ENCODE measurements at places on chromosomes 13 and 19.

GRCh38 chr13:43357564-43357963 is 334.2 kb downstream of the DNAJC15 start:
- no peak for DNase-seq

- DNase-seq = no peak
Measured at GRCh38 chr19:50551715-50552187, 16.5 kb downstream of the LRRC4B start.

DNA sequence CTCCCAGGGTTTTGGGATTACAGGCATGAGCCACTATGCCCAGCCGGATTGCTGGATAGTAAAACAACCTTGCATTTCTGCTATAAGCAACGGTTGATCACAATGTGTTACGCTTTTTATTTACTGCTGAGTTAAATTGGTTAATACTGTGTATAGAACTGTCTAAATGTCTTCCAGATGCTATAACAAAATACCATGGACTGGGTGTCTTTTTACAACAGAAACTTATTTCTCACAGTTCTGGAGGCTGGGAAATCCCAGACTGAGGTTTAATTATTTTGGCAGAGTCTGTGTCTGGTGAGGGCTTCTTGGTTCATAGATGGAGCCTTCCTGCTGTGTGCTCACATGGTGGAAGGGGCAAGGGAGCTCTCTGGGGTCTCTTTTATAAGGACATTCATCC is 65.5 kb downstream of the ING1 start:
- no peak for DNase-seq

GRCh38 chr13:109548374-109548773 is 238.0 kb downstream of the IRS2 start:
- DNase-seq = no peak

GRCh38 chr19:40217934-40218890 is at the start of gene TTC9B:
Gene TTC9B, minus strand, starts transcription at chr19:40218384. Its CDS starts 3 bp downstream, at chr19:40218381.
- no peak for DNase-seq

GRCh38 chr19:21908066-21908465 is 72.1 kb upstream of the ZNF43 start:
- DNase-seq = no peak

DNA sequence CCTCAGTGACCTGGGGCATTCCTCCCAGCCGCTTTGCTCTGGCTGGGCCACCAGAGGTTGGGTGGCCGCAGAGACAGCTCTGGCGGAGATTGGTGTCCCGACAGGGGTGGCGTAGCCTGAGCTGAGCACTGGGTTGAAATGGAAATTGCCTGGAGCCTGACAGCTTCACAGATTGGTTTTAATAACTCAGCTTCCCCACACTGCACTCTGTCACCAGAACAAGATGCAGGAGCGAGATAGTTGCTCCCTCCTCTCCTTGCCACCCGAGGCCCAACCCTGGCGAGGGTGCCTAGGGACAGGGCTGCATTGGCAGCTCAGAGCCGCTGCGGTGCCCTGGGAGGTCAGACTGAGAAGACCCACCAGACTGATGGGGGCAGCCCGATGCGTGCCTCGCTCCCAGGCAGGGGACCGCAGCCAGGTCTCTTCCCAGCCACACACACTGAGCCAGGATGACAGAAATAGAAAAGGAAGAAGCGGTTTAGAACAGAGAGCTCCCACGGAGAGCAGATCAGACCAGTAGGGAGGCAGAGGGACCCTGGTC is 84.1 kb downstream of the KDM4B start:
- no peak for DNase-seq

DNA sequence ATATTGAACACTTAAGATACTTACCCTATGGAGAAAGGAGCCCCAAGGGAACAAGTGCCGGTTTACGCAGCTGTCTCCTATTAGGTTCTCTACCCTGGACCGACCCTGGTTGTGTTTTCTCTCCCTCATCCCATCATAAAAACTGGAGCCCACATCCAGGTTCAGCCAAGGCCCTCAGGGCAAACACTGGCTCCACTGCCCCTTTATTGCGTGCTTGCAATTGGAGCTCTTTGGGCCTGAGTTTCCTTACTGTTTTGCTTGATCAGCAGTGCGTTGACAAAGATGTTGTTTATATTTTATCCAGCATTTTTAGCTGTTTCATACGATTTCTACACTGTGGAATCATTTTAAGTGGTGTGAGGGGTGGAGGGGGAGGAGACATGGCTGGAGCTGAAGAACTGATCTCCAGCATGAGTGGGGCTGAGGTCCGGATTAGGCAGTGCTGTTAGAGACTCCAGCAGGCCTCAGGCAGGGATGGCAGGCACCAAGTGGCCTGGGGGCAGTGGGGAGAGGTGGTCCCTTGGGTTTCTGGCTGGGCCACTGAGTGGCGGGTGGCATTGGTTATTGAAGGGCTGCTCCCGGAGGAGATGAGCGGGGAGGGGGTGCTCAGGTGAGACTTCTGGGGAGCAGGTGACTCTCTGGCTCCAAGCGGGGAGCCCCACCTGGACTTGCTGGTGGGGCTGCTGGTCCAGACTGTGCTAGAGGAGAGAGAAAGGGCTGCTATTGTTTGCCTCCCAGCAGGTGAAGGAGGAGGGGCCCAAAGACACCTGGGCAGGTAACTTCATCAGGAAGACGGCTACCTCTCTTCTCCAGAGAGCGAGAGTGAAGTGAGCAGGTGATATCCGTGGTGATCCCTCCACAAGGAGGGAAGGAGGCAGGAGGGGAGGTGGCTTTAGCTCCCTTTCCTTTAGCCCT is 62.4 kb upstream of the RNF113B start:
- no peak for DNase-seq

DNA sequence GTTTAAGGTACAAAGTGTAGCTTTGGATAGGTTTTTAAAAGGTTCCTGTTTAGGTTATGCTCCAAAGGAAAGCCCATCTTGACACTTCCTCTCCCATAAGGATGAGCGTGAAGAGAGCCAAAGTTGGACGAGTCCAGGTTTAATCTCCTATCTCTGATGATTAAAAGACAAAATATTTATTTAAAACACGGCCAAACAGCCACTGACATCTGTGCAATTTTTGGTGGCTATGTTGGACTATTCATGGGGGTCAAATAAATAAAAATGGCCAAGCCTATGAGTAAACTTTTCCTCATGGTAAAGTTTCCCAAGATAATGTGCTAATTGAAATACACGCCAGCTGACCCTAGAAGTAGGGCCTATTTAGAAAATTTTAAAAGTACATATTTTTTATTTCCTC is 69.0 kb upstream of the DOCK9 start:
- no peak for DNase-seq

DNA sequence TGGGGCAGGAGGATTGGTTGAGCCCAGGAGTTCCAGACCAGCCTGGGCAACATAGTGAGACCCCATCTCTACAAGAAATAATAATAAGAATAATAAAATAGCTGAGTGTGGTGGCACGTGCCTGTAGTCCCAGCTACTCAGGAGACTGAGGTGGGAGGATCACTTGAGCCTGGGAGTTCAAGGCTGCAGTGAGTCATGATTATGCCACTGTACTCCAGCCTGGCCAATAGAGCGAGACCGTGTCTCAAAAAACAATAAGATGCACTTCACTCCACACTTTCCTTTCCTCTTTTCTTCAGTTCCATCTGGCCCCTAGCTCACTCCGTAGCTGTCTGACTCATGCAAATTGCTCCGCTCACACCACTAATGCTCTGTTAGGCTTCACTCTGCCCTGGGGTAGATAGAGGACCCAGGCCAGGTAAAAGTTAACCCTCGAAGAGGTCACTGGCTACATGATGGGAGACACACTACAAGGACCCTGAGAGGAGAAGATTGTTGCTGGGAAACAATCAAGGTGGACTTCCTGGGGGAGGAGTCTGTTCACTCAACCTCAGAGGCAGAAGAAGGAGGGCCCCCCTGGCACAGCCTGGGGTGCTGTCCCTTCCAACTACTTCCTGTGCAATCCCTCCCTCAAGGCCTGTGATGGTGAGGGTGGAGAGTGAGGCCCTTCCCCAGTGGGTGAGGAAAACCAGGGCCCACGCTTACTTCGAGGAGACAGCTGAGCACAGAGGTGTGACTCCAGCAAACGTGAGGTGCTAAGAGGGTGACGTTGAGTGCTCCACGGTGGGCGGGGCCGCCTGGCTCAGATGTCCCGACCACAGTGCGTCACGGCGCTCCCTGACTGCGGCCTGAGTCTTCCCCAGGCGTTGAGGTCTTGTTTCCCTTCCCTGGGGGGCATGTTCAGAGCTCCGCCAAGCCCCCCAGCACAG is 8.8 kb upstream of the TNFSF9 start:
- no peak for DNase-seq

GRCh38 chr13:110638257-110638656 is 22.9 kb downstream of the NAXD start:
- DNase-seq = no peak

DNA sequence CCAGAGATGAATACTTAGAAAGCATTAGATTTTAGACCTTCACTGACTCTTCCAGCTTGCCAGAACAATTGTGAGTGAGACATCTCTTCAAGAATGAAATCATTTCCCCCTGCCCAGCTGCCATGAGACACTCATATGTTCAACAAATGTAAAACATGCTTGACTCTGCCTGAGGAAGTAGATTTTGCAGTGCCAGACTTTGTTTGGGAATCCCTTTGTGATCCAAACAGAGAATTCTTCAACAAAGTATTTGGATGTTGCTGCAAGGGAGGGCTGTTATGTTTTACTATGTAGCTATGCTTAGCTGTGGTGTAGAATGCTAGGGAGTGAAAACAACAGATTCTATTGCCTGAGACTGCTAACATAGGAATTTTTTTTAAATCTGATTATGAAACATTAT is 416.4 kb downstream of the DCT start:
- no peak for DNase-seq

DNA sequence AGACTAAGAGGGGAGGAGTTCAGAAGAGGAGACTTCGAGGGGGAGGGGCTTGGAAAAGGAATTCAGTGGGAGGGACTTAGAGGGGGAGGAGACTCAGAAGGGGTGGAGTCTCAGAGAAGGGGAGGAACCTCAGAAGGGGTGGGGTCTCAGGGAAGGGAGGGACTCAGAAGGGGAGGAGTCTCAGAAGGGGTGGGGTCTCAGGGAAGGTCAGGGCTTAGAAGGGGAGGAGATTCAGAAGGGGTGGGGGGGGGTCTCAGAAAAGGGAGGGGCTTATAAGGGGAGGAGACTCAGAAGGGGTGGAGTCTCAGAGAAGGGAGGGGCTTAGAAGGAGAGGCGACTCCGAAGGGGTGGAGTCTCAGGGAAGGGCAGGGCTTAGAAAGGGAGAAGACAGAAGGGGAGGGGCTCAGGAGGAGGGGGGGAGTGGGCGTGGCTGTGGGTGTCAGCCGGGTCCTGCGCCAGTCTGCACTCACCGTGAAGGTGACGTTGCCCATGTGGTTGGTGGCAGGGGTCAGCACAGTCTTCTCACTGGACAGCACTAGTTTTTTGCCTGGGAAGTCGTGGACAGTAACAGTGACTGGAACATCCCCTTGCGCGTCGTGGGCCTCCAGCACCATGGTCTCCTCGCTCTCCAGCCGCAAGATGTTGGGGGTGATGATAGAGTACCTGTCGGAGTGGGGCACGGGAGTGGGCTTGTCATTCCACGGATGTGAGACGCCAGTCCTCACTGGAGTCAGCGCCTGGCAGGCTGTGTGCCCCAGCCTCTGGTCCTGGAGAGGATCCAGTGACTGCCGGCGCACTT is 1.5 kb downstream of the C3 start:
- DNase-seq = no peak

DNA sequence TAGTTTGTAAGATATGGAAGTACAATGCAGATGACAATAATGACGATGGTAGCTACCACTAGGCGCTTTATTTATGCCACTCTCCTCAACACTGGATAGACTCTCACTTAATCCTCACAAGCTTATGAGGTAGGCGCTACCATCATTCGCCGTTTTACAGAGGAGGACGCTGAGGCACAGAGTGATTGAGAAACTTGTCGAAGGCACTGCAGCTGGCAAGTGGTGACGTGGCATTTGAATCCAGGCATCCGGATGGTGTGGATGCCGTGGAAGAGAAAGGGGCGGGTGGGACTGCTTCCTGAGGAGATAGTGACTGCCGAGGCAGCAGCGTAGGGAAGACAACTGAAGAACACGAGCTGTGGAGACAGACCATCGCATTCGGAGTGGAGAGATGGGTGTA is 1.3 kb upstream of the RPS9 start:
- no peak for DNase-seq

- DNase-seq = no peak
Measured at GRCh38 chr13:72808917-72809500, 27.1 kb downstream of the PIBF1 start.

Data from NCI-H1105 (cell line).